Uterus (tissue), 4 donors: ENCODE measurements at places on chromosomes 16 and 17.

GRCh38 chr16:84547546-84548061 lies 43.1 kb upstream of the MEAK7 start:
- H3K27ac ChIP-seq: no peak overlapping the region
- DNase-seq: no peak
- no peak overlapping the region for H3K4me3 ChIP-seq
- no peaks in the 10 kb centered on the region for H3K27me3 ChIP-seq

- H3K27me3 ChIP-seq: no peaks in the 10 kb centered on the region
- no peak overlapping the region for H3K27ac ChIP-seq
- no peaks in the 10 kb centered on the region for H3K36me3 ChIP-seq
- no peak for DNase-seq
- H3K4me1 ChIP-seq: peaks cover 16% of the 10 kb centered on the region
These were observed 4.0 kb downstream of the NPB start for GRCh38 chr17:81905993-81906392.

- H3K4me1 ChIP-seq: no peaks in the 10 kb centered on the region
- no peak for DNase-seq
- no peaks in the 10 kb centered on the region for H3K36me3 ChIP-seq
- H3K27ac ChIP-seq: no peak overlapping the region
- no peak overlapping the region for H3K4me3 ChIP-seq
These were observed 9.3 kb upstream of the RNF135 start for GRCh38 chr17:30961209-30962188.

DNA sequence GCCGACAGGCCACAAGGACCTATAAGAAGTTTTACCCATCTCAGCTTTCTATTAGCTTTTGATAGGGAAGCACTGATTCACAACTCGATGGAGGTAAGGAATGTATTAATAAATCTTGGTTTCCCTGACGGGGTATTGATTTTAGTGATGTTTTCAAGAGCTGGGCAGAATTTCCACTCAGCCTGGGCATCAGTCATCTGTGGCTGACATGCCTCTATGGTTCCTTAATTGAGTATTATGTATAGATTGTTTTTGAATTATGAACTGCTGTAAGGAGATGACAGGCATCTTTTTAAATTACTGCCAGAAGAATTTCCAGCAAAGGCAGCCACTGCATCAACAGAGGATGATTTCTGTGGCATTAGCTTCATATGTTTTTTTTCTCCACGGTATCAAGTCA lies 128.6 kb downstream of the CPPED1 start:
- no peak for DNase-seq
- H3K4me3 ChIP-seq: no peak overlapping the region
- H3K4me1 ChIP-seq: no peaks in the 10 kb centered on the region
- H3K36me3 ChIP-seq: no peaks in the 10 kb centered on the region

- H3K27ac ChIP-seq: no peak overlapping the region
- no peaks in the 10 kb centered on the region for H3K4me1 ChIP-seq
- H3K36me3 ChIP-seq: no peaks in the 10 kb centered on the region
- H3K27me3 ChIP-seq: no peaks in the 10 kb centered on the region
These were observed 20.4 kb downstream of the SOCS1 start for GRCh38 chr16:11235703-11235991.

GRCh38 chr17:73703192-73703591 lies 58.9 kb upstream of the SDK2 start:
- H3K36me3 ChIP-seq: no peaks in the 10 kb centered on the region
- no peak overlapping the region for H3K4me3 ChIP-seq
- H3K4me1 ChIP-seq: no peaks in the 10 kb centered on the region
- H3K27me3 ChIP-seq: no peaks in the 10 kb centered on the region

DNA sequence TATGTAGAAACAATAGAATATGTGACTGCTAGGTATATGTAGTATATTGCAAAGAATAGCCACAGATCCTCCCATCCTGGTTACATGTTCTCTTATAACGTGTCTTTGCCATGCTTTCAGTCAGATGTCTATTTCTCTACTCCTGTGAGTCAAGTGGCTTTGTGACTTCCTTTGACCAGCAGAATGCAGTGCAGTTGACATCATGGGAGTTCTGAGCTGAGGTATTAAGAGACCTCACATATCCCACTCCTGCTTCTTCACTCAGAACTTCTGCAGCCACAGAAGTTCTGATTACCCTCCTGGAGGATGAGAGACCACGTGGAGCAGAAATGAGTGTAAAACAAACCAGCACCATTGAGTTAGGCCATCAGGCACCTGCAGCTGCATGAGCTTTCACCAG lies 222.5 kb downstream of the PRKCA start:
- H3K27me3 ChIP-seq: no peaks in the 10 kb centered on the region
- no peaks in the 10 kb centered on the region for H3K4me1 ChIP-seq
- no peaks in the 10 kb centered on the region for H3K36me3 ChIP-seq
- H3K27ac ChIP-seq: peak overlapping the region; percentile 72
- DNase-seq: no peak

DNA sequence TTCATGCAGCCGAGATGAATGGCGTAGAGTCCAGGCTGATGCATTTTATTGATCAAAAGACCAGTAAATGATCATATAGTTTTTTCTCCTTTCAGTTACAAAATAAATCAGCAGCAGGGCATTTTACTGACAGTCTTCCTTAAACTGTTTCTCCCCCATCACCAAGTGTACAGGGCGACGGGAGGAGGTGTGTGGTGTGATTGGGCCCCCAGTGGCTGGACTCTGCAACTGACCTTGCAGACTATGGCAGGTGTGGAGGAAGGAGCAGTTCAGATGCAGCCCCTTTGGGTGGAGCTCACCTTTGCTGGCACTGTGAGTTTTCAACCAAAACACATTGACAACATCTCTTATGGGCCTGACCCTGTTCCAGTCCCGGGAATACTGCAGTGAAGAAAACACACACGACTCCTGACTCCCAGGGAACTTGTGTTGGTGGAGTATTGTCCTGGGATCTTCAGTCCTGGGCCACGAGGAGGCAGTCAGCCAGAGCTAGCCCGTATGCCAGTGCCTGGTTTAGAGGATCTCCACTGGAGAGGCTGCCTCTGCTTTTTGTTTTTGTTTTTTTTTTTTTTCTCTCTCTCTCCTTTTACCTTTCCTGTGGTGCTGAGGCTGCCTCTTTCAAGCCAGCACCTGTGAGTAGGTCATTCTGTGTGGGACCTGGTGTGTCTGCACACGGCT lies 29.8 kb downstream of the KIAA0513 start:
- H3K27me3 ChIP-seq: no peaks in the 10 kb centered on the region
- H3K4me1 ChIP-seq: peaks cover 6% of the 10 kb centered on the region
- no peaks in the 10 kb centered on the region for H3K36me3 ChIP-seq
- no peak overlapping the region for H3K27ac ChIP-seq
- no peak for DNase-seq

- H3K36me3 ChIP-seq: no peaks in the 10 kb centered on the region
- no peak overlapping the region for H3K4me3 ChIP-seq
- no peak for DNase-seq
- peaks cover 13% of the 10 kb centered on the region for H3K27me3 ChIP-seq
- H3K27ac ChIP-seq: no peak overlapping the region
These were observed 2.5 kb downstream of the C1QTNF8 start for GRCh38 chr16:1093284-1094123.

- H3K27me3 ChIP-seq: no peaks in the 10 kb centered on the region
- H3K4me3 ChIP-seq: no peak overlapping the region
- no peaks in the 10 kb centered on the region for H3K36me3 ChIP-seq
These were observed 7.2 kb downstream of the KRT38 start for GRCh38 chr17:41433586-41433985.

DNA sequence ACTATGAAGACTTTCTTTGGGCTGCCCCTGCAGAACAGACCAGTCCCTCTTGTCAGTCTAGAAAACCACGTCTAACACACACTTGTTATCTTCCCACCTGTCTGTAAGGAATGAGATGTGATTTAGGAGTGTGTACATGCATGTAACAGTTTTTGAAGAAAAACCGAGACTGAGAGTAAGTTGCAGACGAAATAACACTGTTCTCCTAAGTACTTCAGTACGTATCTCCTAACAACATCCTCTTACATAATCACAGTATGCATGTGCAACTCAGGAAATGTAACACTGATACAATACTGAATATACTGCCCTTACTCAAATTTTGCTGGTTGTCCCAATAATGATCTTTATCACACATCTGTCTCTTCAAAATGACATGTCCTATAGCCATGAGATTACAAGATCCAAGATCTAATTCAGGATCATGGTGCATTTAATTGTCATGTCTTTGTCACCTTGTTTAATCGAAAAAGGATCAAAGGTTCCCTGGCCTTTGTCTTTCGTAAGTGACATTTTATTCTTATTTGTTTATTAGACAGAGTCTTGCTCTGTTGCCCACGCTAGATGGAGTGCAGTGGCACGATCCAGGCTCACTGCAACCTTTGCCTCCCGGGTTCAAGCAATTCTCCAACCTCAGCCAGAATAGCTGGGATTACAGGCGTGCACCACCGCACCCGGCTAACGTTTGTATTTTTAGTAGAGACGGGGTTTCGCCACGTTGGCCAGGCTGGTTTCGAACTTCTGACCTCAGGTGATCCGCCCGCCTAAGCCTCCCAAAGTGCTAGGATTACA lies 25.6 kb downstream of the CREBBP start:
- H3K27ac ChIP-seq: no peak overlapping the region
- H3K4me1 ChIP-seq: peaks cover 24% of the 10 kb centered on the region
- DNase-seq: no peak

- no peak overlapping the region for H3K4me3 ChIP-seq
- no peak overlapping the region for H3K27ac ChIP-seq
- no peaks in the 10 kb centered on the region for H3K27me3 ChIP-seq
- no peaks in the 10 kb centered on the region for H3K4me1 ChIP-seq
- no peak for DNase-seq
These were observed 18.2 kb downstream of the DHX38 start for GRCh38 chr16:72111657-72112451.

DNA sequence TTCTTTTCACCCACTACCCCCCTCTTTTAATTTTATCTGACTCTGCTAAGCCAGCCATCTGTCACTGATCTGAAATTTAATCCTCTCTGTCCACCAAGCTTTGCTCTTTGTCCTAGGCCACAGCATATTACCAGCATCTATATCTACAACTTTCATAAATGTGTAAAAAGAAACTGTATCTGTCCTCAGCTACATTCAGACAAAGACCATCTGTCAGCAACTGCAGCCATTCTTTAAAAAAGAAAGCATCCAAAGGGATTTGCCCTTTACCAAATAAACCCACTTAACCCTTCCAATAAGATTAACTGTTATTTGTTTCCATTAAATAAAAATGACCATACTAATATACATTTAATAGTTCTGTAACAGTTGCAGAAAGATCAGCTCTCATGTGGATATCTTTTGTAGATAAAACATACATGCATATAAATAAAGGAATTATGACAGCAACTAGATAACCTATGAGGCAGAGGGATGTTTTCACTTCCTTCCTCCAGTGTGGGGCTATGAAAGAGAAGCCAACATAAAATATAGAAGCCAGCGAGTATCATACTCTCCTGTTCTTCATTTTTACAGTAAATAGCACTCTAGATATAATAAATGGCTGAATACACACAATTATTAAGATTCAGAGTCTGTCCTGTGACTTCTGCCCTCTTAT lies 602.5 kb upstream of the SALL1 start:
- H3K36me3 ChIP-seq: no peaks in the 10 kb centered on the region
- no peak overlapping the region for H3K4me3 ChIP-seq
- no peak for DNase-seq

DNA sequence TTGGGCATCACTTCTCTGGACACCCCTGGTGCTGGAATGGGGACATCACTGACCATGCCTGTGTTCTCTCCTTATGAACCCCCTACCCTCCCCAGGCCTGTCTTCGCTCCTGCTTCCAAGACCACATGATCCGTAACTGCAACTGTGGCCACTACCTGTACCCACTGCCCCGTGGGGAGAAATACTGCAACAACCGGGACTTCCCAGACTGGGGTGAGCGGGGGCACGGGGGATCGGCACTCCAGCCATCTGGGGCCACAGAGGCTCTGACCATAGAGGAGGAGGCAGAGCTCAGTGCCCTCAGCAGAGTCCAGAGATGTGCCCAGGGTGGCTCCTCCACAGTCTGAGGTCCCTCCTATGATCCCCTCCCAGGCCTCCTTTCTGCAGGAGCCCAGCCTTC lies 73.5 kb downstream of the SCNN1B start:
- no peaks in the 10 kb centered on the region for H3K4me1 ChIP-seq
- no peak overlapping the region for H3K27ac ChIP-seq
- H3K4me3 ChIP-seq: no peak overlapping the region
- DNase-seq: no peak
- no peaks in the 10 kb centered on the region for H3K36me3 ChIP-seq

DNA sequence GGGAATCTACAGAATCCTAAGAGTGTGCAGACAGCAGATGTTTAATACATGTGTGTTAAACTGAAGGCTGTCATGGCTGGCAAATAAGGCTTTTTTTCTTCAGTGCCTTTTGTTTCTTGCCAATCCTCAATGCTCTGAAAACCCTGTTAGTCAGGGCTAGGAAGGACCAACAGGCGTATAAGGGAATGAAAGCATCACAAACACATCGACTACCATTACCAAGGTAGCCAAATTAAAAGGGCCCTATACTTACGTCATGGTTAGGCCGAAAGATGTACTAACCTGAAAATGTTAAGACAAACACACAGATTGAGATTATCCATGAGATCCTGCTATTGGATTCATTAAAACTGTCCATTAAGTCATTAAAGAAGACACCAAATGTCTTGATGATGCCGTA lies 13.1 kb downstream of the SLC16A6 start:
- no peak for DNase-seq
- no peak overlapping the region for H3K27ac ChIP-seq
- no peaks in the 10 kb centered on the region for H3K36me3 ChIP-seq
- H3K4me3 ChIP-seq: no peak overlapping the region
- no peaks in the 10 kb centered on the region for H3K27me3 ChIP-seq

DNA sequence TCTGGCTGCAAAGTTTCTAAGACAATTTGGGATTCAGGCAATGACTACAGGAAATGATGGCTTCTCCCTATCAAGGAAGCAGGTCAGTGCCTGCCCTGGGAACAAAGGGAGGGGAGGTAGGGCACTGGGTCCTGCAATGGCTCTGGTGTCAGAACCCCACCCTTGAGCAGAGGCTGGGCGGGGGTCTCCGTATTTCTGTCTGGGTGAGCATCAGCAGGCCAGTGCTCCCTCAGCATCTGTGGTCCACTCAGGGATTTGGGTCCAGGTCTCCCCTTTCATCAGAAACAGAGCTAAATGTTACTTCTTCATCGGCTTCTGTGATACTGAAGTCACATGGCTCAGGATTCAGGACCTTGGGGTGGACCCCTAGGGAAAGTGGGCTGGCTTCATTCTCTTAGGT lies 195.5 kb upstream of the CDH5 start:
- no peak overlapping the region for H3K27ac ChIP-seq
- no peaks in the 10 kb centered on the region for H3K27me3 ChIP-seq
- H3K4me3 ChIP-seq: no peak overlapping the region
- no peak for DNase-seq
- H3K4me1 ChIP-seq: no peaks in the 10 kb centered on the region

DNA sequence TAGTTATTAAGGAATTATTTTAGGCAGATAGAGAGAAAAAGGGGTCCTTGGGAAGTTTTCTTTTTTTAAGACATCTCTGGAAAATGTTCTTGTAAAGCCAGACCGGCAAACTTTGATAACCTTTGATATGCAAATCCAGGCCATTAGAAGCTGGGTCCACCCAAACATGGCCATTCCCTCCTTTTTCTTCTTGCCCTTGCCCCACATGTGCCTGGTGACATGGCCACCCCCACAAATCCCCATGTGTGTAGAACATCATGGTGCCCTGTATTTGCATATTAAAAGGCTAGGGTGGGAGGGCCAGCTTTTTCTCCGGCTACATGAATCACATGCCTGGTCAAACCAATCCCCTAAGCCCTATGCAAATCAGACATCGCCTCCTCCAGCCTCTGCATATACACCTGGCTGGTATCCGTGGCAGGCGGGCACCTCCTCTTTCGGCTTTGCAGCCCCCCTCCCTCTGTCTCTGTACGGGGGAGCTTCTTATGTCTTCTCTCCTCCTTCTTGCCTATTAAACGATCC lies 43.9 kb upstream of the LYRM9 start:
- H3K4me3 ChIP-seq: no peak overlapping the region
- no peak for DNase-seq
- H3K36me3 ChIP-seq: no peaks in the 10 kb centered on the region
- H3K27ac ChIP-seq: no peak overlapping the region
- H3K27me3 ChIP-seq: no peaks in the 10 kb centered on the region
- H3K4me1 ChIP-seq: no peaks in the 10 kb centered on the region
